ENCODE measurements at places on chromosomes 3 and 15.

- no peak for DNase-seq
Measured at GRCh38 chr15:33982516-33982915, 14.2 kb downstream of the CHRM5 start.

GRCh38 chr3:72152551-72153476, 367.9 kb upstream of the PROK2 start:
- no peak for DNase-seq

DNA sequence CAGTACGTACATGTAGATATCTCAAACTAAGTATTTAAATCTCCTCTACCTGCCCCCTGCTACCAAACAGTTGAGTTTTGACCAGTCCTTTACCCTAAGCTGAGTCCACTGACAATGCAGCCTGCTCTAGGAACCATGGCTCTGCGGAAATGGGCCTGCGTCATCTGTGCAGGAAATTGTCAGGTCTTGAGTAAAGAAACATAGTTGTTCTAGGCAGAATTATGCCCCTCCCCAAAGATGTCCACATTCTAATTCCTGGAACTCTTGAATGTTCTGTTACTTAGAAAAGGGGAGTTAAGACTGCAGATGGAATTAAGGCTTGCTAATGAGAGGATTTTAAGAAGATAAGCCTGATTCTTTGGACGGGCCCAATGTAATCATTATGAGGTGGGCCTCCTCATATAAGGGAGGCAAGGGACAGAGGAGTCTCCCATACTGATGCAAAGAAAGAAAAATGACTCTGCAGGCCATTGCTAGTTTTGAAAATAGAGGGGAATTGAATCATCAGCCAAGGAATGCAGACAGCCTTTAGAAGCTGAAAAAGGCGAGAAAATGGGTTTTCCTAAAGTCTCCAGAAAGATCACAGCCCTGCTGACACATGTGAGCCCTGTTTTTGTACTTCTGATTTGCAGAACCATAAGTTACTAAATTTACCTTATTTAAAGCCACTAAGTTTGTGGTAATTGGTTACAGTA, 5.5 kb upstream of the VGLL3 start:
- no peak for DNase-seq

- no peak for DNase-seq
Measured at GRCh38 chr3:128946411-128946810, 47.5 kb downstream of the CFAP92 start.

DNA sequence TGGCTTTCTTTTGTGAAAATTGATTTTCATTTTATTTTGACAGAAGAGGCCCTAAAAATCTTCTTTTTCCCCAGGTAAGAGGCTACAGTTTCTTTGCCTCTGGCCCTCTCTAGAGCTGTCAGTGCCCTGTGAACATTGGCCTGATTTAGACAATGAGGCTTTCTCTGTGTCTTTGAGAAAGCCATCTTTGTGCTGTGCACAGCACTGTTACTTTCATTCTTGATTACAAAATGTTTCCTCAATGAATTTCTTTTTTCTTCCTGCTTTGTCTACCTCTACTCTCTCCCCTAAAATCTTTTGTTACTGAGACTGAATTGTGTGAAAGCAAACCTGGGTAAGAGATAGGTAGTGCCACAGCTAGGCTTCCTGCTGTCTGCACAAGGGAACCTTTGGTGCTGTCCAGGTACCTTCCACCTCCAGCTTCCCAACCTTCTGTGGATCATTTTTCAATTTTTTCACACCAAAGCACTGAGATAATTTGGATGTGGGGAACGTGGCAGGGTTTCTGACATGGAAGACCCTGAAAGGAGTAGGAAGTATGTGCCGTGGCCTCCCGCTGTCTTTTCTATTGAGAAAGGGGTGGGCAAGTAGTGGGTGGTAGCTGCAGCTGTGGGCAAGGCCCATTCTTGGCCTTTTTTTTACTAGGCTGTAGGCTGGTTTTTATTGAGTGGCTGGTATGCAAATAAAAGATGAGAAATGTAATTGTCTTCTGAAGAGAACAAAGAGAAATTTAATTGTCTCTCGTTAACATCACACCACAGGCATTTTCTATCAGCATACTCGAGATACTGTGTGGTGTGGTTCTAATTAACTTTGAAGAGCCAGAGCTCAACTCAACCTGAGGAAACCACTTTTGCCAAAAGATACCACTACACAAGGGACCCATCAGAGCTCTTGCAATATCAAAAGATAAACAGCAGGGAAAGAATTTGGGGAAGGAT, 21.0 kb downstream of the RAB8B start:
- no peak for DNase-seq

- no peak for DNase-seq
Measured at GRCh38 chr3:45123581-45124269, 22.5 kb downstream of the CDCP1 start.

Measured in T-helper 2 cell (primary cell).